Suppressor macrophage treated with lipopolysaccharide for 1 hour (primary cell): ENCODE measurements at places on chromosomes 5 and 9.
A peak's percentile ranks its signal among the peaks of the same experiment; 100 is the strongest.

DNA sequence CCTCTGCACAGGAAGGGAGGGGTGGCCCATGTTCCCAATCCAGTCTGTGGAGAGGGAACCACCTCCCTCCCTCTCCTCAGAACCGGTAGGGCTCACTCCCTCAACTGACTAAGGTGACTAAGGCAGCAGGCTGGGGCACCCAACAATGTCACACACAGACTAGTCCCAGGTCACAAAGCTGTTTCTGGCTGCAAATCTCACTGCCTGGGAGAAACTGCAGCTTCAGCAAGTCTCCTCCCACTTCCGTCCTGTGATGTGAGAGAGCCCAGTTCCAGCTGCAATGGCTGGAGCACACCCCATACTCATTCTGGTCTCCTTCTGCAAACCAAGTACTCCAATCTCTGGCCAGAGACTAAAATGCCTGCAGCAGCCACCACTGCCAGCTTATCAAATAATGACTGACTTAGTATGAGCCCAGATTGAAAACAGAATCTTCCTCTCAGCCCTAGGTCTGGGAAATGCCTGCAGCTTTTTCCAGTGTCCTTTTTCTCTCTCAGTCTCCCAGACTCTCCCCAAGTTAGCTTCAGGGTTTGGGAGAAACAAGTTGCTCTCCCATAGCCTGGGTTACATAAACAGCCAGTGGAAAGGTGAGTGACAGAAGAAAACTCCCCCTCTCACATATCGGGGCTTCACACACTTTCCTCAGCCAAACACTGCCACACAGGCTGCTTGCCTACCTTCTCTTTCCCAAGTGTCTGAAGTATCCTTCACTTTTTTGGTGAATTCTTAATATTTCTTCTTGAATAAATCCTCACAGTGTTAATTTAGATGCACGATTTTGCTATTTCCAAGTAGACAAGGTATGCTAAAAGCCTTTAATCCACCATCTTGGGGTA, 247.4 kb upstream of the RASA1 start:
- DNase-seq: peak; percentile 60

DNA sequence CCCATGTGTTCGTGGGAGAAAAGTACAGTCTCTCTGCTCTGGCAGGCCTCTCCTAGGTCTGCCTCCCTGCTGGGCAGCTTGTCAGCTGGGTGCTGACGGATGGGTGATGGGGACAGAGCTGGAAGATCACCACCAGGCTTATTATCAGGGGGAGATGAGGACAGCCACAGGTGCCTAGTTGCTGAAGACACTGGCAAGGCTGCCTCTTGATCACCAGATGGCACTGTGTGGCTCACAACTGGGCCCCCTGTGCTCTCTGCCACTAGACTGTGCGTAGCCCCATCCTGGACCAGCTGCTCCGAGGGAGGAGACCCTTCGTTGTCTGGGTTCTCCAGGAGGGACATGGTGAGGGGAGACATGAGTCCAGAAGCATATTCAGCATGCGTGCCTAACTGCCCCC, 73.0 kb downstream of the KIF24 start:
- no peak for DNase-seq

GRCh38 chr5:148981353-148981752, 81.5 kb downstream of the SH3TC2 start:
- no peak for DNase-seq

GRCh38 chr5:57348376-57349140, 134.1 kb downstream of the ACTBL2 start:
- no peak for DNase-seq
